ENCODE measurements at places on chromosomes 3 and 15.

DNA sequence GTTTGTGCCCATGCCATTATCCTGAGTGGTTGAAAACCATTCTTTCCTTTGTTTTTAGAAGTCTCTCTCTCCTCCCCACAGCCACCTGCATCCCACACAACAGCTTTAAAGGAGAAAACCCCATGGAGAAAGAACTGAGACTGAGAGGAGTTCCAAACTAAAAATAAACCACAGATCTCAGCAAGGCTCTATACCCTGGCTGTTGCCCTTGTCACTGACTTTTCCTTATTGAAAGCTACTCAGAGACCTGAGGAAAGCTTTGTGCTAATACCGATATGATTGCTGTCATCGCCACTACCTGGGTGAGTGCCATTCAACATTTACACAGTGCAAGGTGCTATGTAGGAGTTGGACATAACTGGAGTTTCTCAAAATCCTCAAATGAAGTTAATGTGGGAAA is 55.5 kb upstream of the RASGRP1 start:
- DNase-seq: no peak

DNA sequence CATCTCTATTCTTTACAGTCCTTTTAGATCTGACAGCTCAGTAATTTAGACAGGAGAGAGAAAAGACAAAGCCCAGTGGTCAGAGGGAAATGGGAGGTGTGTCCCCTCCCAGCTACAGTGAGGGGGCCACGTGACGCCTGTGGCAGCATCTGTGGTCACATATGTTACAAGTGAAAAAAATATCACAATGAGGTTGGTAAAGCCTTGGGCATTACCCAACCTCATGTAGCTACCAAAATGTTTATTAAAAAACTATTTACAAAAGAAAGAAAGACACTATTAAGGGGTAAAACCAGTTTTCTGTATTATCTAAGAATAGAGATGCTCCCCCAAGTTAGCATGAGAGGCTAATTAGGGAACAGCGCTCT is 42.9 kb upstream of the PLCL2 start:
- DNase-seq: no peak

DNA sequence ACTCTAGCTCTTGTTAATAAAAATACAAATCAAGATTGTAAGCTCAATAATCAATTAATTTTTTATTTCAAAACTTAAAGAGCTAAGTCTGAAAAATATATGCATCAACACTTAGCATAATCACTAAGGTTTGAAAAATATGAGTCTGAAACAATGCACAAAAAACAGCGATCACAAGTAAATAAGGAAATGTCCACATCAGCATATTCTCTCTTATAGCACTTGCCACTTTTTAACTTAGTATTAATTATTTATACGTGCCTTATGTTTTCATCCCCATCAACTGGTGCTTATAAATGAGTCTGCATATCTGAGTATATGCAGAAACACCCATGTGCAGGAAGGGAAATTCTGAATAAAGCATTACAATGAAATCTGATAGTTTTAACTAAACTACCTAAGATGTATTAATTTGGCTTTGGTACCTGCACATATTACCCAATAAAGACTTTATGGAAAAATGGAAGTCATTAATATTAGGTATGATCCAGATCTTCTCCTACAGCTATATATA is 28.3 kb downstream of the AQR start:
- no peak for DNase-seq

GRCh38 chr15:77416148-77416455 is 3.8 kb downstream of the PEAK1 start:
- DNase-seq: no peak

GRCh38 chr15:80161468-80162016 is 8.7 kb downstream of the FAH start:
- no peak for DNase-seq

- no peak for DNase-seq
Measured at GRCh38 chr3:188156056-188156455, 2.1 kb downstream of the LPP start.

DNA sequence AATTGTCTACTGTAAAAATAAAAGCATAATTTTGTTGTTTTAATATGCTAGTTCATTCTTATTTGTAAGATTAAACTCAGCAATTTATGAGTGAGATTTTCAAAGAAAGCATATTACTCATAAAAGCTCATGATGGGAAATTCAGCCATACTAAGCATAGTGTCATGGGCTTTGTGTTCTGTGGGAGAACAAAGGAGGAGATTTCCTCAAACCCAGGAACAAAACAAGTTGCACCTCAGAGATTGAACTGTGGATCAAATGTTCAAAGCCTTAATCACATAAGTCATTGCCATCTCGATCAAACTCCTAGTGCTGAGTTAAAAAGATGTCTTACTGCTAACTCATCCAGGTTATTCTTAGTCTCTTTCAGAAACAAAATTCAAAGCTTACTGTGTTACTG is 85.6 kb upstream of the PDZRN3 start:
- no peak for DNase-seq

- no peak for DNase-seq
Measured at GRCh38 chr3:194552327-194552949, 65.6 kb upstream of the ATP13A3 start.

DNA sequence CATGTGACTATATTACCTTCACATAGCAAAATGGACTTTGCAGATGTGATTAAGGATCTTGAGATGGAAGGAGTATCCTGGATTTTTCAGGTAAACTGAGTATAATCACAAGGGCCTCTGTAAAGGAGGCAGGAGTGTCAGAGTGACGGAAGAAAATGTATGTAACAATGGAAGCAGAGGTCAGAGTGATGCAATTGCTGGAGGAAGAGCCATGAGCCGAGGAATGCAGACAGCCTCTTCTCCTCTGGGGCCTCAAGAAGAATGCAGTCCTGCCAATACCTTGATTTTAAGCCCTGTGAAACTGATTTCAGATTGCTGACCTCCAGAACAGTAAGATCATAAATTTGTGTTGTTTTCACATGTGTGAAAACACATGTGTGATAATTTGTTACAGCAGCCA is 15.1 kb downstream of the HEMK1 start:
- DNase-seq: no peak

- peak; percentile 12 for DNase-seq
Measured at GRCh38 chr15:67761343-67761742, 64.0 kb upstream of the SKOR1 start.

DNA sequence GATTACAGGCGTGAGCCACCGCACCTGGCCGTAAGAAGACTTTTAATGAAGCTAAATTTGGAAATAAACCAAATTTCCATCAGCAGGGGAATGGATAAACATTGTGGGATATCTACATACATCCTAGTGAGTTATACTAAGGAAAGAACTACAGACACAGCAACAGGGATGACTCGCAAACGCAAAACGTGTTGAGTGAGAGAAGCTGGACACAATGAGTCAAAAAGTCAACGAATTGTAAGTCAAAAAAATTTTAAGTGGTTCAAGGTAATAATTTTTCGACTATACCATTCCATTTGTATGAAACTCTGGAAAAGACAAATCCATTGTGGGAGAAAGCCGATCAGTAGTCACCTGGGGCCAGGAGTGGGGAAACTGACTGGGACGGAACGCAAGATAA is 19.9 kb downstream of the PLA2G4F start:
- no peak for DNase-seq

GRCh38 chr3:140898340-140899180 is 43.1 kb upstream of the SLC25A36 start:
- DNase-seq: peak; percentile 43

GRCh38 chr3:160951642-160952487 is 153.3 kb downstream of the B3GALNT1 start:
- DNase-seq: no peak

DNA sequence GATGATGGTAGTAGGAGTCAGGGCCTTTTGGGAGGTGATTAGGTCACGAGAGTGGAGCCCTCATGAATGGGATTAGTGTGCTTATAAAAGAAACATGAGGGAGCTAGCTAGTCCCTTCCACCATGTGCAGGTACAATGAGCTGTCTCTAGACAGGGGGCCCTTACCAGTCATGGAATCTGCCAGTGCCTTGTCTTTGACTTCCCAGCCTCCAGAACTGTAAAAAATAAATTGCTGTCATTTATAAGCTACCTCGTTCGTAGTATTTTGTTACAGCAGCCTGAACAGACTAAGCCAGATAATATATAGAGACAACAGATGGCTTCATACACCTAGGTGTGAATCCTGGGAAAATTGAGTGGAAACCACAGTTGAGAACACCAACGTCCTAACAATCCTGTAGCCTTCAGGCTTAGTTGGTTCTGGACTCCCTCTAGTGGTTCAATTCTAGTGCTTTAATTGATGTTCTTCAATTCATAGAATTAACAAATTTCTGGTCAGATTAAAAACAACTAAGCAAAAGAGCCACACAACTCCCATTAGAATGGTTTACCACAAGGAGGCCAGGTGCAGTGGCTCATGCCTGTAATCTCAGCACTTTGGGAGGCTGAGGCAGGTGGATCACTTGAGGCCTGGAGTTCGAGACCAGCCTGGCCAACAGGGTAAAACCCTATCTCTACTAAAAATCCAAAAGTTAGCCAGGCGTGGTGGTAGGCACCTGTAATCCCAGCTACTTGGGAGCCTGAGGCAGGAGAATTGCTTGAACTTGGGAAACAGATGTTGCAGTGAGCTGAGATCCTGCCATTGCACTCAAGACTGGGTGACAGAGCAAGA is 21.3 kb upstream of the GATM start:
- DNase-seq: peak; percentile 29

- DNase-seq: no peak
Measured at GRCh38 chr3:193212844-193213243, 28.2 kb upstream of the PLAAT1 start.

DNA sequence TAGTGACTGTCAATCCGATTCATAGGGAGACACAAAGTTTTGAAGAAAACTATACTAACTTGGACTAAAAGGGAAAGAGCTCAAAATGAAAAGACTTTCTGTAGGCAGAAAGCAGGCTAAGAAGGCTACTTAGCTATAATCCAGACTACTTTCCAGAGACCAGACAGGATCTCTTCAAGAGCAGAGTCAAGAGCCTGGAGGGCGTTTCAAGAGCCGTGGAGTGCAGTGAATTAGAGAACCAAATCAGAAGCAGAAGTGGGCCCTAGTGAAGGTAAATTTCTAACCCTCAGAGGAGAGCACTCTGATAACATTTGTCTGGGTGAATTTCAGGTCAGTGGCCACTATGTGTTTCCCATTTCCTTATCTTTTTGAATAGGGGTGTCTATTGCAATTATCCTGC is 76.4 kb downstream of the CGGBP1 start:
- DNase-seq: no peak

All from body of pancreas (tissue), 4 donors.